Activated T-helper 1 cell treated with anti-CD3 and anti-CD28 coated beads, Interleukin-2, amount 50 U/mL, for 16 hours (primary cell): ENCODE measurements at places on chromosomes 12 and 14.

DNA sequence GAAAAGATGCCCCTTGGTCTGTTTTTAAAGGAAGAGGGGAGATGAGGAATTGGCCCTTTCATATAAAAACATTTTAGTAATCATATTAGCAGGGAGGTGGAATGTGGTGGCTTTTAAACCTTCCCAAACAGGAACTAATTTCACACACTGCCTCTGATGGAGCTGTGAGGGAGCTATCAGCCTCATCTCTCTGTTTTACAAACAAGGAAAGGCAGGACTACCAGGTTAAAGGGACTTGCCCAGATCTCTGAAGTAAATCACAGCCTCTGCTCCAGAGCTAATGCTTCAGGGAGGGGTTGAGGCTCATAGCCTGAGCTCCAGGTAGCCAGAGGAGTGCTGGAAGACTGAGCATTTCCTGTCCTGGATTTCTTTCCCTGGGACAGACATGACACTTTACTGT, 1.1 kb upstream of the BMP4 start:
- DNase-seq: no peak

GRCh38 chr12:100826323-100826722, 31.7 kb downstream of the ANO4 start:
- DNase-seq: no peak

DNA sequence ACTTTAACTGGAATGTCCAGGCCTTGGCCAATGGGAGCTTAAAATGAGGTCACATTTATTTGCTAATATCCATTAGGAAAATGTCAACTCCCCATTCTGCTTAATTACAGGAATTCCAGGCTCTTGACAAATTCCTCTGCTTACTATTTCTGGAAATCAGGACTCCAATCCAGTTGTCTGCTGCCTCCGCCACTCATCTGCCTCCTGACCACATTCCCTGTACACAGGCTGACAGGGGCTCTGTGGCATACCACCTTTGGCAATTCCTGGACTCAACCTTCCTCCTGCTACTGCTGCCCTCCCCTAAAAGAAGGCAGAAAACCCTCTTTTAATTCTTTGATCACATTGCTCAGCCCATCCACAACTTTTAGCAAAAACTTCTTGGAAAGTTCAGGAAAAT, 37.9 kb downstream of the KICS2 start:
- DNase-seq: no peak

- no peak for DNase-seq
These were observed 21.8 kb upstream of the ATXN7L3B start for GRCh38 chr12:74515849-74516248.

DNA sequence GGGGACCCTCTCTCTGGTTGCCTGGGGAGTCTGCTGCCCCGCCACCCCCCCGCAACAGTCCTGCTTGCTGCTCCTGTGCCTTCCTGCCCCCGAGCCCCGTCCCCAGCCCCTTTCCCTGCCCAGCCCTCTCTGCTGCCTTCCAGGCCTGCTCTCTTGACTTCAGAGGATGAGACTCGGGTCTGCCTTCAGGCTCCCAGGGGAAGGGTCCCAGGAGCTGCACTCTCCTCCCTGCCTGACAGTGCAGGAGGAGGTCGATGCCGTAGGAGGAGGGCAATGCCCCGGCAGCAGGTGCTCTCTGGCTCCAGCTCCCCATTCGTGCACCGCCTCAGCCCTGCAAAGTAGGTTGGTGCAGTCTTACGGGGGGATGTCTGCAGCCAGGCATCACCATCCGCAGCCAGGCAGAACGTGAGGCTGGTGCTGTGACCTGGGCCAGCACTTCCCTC, 185.1 kb upstream of the C14orf180 start:
- DNase-seq: no peak

- DNase-seq: no peak
These were observed 113.3 kb downstream of the BCL11B start for GRCh38 chr14:99158646-99159165.

- DNase-seq: no peak
These were observed 54.3 kb downstream of the GALNT9 start for GRCh38 chr12:132275110-132275531.

DNA sequence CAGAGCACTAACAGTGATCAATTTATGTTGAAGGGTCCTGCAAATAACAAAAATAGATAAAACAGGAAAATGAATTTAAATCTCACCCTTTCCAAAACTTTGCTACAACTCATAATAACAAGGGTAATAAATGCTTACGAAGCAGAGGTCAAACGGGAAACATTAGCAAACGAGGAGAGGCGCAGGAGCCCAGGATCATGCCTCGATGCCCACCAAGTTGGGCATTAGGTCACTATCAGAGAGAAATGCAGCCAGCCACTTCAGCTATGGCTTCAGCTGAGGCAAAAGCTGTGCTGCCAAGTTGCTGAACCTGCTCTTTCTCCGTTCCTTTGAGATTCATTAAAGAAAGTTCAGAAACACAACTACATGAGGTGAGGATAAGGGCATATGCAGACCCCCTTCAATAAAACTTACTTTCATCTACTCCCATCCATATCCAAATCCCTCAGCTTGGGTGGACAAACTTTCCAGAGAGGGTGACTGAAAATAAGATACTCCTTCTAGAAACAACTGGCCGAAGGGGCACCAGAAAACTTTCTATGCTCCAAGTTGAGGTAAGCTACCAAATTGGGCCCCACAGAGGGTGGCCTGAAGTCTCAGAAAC, 7.9 kb downstream of the NKX2-1 start:
- no peak for DNase-seq

GRCh38 chr12:129494766-129495165, 409.1 kb downstream of the TMEM132D start:
- no peak for DNase-seq

GRCh38 chr12:43267818-43268217, 284.2 kb downstream of the ADAMTS20 start:
- no peak for DNase-seq

DNA sequence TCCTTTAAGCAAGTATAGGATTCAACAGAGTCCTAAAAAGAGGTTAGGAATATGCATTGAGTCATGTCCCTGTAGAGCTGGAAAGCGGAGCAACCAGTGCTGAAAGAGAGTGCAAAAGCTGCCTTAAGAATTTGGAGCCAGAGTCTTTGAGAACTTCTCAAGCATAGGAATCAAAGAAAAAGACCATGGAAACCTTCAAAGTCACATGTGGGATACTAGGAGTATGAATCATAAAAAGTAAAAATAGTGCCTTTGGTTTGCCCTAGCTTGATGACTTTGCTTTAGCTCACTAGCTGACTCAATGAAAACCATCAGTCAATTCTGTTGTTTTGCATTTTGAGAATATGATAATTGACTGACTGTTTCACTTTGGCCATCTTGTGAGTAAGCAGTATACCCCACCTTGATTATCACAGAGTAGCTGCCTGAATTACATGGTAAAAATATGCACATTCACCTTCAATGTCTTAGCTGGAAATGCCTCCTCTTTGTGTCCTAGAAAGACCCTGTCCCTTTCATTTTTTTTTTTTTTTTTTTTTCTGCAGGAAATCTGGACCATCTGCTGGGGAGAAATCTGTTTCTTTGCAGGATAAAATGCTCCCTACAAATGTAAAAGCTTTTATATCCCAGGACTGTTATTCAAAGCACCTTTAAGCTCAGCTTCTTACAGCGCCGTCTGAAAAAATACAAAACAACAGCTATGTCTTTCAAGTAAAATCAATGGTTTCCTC, 248.6 kb upstream of the KRR1 start:
- no peak for DNase-seq

DNA sequence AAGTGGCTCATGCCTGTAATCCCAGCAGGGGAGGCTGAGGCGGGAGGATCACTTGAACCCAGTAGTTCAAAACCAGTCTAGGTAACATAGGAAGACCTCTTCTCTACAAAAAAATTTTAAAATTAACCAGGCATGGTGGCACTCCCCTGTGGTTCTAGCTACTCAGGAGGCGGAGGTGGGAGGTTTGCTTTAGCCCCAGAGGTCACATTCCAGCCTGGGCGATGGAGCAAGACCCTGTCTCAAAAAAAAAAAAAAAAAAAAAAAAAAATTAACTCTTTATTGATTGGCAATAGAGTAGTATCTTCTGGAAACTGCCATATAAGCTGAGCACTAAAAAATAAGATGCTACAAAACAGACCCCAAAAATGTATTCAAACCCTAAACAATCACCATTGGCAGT, 69.5 kb downstream of the LLPH start:
- no peak for DNase-seq

DNA sequence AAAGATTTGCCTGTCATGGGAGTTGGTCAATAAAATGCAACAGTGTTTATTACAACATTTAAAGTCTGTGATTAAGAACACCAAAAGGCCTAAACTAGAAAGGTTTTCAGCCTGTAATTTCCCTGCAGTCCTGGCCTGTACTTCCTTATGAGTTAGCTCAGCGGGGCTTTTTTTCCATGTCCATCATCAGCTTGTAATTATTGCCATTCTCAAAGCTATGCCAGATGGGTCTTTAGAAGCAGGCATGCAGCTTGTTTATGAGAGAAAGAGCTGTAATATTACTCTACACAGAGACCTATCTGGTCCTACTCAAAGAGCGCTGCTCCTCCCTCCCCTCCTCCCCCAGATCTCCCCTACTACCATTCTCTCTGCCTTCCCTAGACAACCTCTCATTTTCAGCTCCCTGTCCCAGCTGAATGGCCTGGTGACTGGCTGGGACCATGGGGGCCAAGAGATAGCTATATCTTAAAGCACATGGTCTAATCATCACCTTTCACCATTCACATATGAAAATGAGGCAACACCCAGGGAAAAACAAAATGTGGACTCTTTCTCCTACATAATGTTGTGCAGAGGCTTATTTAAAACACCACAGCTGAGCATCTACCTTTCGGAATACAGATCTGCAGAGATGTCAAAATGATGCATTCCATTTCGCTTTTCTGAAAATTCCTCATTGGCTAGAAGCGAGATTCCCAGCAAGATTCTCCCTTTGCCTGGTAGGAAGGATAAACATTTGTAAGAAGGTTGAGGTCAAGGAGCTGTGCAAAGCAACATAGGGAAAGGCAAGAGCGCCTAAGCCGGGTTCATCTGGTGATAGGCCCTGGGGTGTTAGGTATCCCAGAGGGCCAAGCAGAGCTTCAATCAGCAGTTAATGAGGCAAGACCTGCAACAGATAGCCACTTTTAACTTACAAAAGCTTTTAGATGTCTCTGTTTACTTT, 209.7 kb upstream of the CDKN3 start:
- no peak for DNase-seq

DNA sequence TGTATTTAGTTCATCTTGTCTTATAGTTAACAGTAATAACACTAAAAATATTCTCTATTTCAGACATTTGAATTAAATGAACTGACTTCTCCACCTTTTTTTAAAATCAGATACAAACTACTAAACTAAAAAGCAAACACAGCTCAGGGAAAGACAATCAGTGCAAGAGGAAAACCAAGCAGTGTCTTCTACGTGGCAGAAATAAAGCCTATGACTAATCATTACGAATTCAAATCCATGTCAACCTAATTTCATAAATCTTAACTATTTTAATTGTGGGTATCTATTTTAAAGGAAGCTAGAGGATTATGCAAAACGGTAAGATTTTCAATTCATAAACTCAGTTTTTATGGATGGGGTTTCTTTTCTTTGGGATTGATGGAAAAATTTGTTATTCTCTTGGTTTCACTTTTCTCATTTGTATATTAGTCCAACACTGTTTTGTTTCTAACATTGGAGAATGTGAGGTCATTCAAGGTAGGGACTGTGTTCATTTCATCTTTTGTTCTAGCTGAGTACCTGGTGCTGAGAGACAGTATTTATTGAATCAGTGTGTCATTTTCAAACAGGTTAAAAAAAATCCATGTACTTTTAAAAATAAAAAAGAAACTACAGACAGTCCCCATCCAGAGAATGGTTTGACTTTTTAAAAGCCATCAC, 12.8 kb upstream of the PALS1 start:
- DNase-seq: no peak

DNA sequence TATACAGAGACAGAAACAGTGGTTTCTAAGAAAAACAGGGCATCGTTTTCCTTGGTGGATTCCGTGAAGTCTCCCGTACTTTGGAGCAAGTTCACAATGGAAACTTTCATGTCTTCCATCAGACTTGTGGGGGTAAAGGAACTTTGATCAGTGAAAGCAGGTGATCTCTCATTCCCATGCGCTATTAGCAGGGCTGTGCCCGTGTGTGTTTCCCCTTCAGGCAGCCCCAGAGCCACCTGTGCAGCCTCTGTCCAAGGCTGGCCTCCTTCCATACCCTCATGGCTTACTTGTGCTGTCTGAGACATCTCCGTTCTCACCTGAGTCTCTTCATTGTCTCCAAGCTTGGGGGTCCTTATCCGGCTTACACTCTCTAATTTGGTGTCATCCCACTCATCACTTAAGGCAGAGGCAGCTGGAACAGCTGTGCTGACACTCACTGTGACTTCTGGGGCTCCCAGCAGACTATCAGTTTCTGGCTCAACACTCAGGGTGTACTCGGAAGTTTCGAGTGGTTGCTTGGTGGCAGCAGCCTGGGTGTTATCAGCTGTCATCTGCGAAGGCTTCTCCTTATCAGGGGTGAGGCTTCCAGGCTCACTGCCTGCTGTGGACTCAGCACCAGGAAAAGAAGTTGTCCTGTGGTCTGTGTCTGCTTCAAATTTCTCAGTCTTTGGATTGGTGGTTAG, 13.8 kb downstream of the ARMH4 start:
- no peak for DNase-seq

GRCh38 chr14:71004481-71004880, 97.2 kb downstream of the PCNX1 start:
- no peak for DNase-seq

DNA sequence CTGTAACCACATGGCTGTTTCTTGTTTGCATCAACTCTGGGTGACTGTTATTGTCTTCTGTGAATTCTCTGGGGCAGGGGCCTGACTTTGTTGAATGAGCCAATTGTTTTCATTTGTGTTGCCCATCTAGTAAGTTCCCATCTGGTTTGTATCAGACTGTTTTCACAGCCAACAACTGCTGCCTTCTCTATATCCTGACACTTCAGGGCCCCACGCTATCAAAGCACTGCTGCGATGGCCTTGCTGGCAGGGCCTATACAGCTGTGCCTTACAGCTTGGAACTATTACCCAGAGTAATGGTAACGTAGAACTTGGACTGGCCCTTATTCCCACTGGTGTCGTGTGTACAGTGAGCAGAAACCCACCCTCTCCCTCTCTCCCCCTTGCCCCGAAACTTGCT, 104.3 kb upstream of the DACT1 start:
- DNase-seq: no peak

GRCh38 chr14:32693114-32693513, 245.6 kb upstream of the NPAS3 start:
- no peak for DNase-seq

- DNase-seq: no peak
These were observed 11.9 kb upstream of the CIPC start for GRCh38 chr14:77086017-77086727.

GRCh38 chr12:89844539-89844938, 135.9 kb upstream of the ATP2B1 start:
- no peak for DNase-seq

- DNase-seq: no peak
These were observed 46.3 kb upstream of the TMPO start for GRCh38 chr12:98469109-98469508.

- no peak for DNase-seq
These were observed 20.9 kb upstream of the CMKLR1 start for GRCh38 chr12:108360057-108360456.

GRCh38 chr14:93688820-93689219, 99.5 kb downstream of the PRIMA1 start:
- DNase-seq: no peak
